ENCODE measurements at places on chromosomes 2 and 18. TPM values are rescaled to one million over a fixed set of nuclear protein-coding genes. Genes with fewer than 3 reads are reported as not detected.

DCC gene
- total RNA-seq: under 0.01 TPM

SULT1C2 gene
- total RNA-seq: not detected

ZAP70 gene
- total RNA-seq: not detected

IKZF2 gene
- 0.09 TPM for total RNA-seq

CD302 gene
- 6.2 TPM for total RNA-seq

IL1R2 gene
- total RNA-seq: 0.19 TPM

DNAJC5G gene
- total RNA-seq: not detected

MYL1 gene
- not detected for total RNA-seq

UGT1A5 gene
- total RNA-seq: not detected

UNC50 gene
- 47.9 TPM for total RNA-seq

RGPD4 gene
- not detected for total RNA-seq

DNAJC27 gene
- total RNA-seq: 1.6 TPM

KLHL30 gene
- total RNA-seq: 0.19 TPM

SRD5A2 gene
- total RNA-seq: not detected

STARD6 gene
- total RNA-seq: not detected

TTN gene
- total RNA-seq: 0.66 TPM

ALPG gene
- total RNA-seq: not detected

SERPINB10 gene
- total RNA-seq: 0.09 TPM

PTCD3 gene
- 63.8 TPM for total RNA-seq

CROCC2 gene
- not detected for total RNA-seq

TRMT61B gene
- total RNA-seq: 12.7 TPM

SERPINB11 gene
- total RNA-seq: not detected

C18orf63 gene
- total RNA-seq: not detected

PAIP2B gene
- 0.54 TPM for total RNA-seq

GAD1 gene
- 0.18 TPM for total RNA-seq

CNPPD1 gene
- 16.4 TPM for total RNA-seq

SOX11 gene
- not detected for total RNA-seq

AMER3 gene
- total RNA-seq: not detected

LRRC30 gene
- not detected for total RNA-seq

USP34 gene
- 117 TPM for total RNA-seq

SCRN3 gene
- 18.8 TPM for total RNA-seq

VSNL1 gene
- not detected for total RNA-seq

CCDC121 gene
- 1.3 TPM for total RNA-seq

IGFBP5 gene
- total RNA-seq: 52.9 TPM

PROM2 gene
- total RNA-seq: 0.19 TPM

SAG gene
- not detected for total RNA-seq

CRYGC gene
- not detected for total RNA-seq

IL36RN gene
- not detected for total RNA-seq

COBLL1 gene
- total RNA-seq: 5.7 TPM

MC2R gene
- not detected for total RNA-seq

MAB21L4 gene
- not detected for total RNA-seq

SCN7A gene
- not detected for total RNA-seq

DBI gene
- total RNA-seq: 83.5 TPM

TBC1D8 gene
- 30.9 TPM for total RNA-seq

MALL gene
- 21.3 TPM for total RNA-seq

TMEM87B gene
- 54.0 TPM for total RNA-seq

CD207 gene
- under 0.01 TPM for total RNA-seq

SPDYA gene
- total RNA-seq: 1.3 TPM

CGREF1 gene
- total RNA-seq: 1.2 TPM

MITD1 gene
- total RNA-seq: 31.6 TPM

TPRKB gene
- 25.7 TPM for total RNA-seq

CPLX4 gene
- total RNA-seq: not detected

APOB gene
- total RNA-seq: 0.27 TPM

ABCG5 gene
- total RNA-seq: not detected

CNTNAP5 gene
- total RNA-seq: 0.09 TPM

STPG4 gene
- total RNA-seq: 0.09 TPM

PDE6D gene
- total RNA-seq: 14.5 TPM

NMUR1 gene
- total RNA-seq: under 0.01 TPM

Measured in endothelial cell of coronary artery (primary cell).